A549 (cell line): ENCODE measurements at places on chromosomes 12 and 14.

- no peak for DNase-seq
Observed at GRCh38 chr12:49022558-49023178, 4.1 kb upstream of the PRKAG1 start.

DNA sequence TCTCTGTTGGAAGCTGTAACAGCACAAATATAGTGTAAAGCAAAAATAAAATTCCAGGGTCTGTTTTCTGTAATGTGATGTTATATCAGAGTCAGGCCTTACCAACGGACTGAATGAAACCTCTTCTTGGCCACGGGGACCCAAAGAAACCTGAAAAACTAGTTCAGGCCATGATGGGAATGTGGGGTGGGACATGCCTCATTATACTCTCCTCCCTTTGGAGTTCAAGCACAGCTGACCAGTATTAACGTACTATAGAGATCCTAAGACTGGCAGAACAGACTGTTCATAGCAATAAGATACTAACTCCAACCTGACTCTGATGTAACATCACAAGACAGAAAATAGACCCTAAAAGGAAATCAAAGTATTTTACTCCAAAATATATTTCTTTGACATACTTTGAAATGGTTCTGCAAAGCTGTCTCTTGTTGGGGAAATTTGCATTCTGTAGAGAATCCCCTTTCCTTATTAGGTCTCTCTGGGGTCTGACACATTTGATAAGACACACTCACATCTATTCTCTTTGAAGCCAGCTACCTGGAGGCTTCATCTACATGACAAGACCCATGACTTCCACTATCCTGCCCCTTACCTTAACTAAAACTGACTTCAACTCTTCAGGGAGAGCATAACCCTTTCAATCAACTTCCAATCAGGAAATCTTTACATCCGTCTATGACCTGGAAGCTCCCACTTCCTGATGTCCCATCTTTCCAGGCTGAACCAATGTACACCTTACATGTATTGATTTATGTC is 444.6 kb downstream of the SOX5 start:
- DNase-seq: no peak

DNA sequence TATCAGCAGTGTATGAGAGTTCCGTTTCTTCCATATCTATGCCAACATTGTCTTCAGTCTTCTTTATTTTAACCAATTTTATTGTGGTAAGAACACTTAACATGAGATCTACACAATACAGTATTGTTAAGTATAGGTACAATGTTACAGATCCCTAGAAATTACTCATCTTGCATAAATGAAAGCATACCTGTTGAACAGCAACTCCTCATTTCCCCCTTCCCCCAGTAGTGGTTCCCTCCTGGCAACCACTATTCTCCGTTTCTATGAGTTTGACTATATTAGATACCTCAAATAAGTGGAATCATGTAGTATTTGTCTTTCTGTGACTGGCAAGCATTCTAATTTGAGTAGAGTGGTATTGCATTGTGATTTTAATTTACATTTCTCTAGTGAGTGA is 150.5 kb downstream of the CRADD start:
- DNase-seq: no peak

GRCh38 chr12:26648584-26648983 is 184.4 kb downstream of the ITPR2 start:
- peak; percentile 8 for DNase-seq

GRCh38 chr12:54561164-54561563 is 11.8 kb downstream of the PDE1B start:
- no peak for DNase-seq

DNA sequence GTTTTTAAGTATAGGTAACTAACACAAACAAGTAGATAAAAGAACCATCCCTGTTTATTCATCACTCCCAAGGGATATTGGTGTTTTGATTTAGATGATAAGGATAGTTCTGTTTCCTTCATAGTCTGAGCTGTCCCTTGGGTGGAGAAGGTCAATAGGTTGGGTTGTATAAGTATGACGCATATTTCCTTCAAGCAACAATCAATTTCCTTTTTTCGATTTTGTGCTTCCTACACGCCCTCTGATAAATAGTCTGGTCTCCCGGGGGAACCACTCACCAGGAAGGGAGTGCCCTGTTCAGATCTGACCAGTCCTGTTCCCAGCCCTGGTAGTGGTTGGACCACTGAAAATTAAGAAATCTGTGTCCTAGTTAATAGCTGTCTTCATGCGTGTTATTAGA is 378.8 kb upstream of the FAR2 start:
- DNase-seq: peak; percentile 7

DNA sequence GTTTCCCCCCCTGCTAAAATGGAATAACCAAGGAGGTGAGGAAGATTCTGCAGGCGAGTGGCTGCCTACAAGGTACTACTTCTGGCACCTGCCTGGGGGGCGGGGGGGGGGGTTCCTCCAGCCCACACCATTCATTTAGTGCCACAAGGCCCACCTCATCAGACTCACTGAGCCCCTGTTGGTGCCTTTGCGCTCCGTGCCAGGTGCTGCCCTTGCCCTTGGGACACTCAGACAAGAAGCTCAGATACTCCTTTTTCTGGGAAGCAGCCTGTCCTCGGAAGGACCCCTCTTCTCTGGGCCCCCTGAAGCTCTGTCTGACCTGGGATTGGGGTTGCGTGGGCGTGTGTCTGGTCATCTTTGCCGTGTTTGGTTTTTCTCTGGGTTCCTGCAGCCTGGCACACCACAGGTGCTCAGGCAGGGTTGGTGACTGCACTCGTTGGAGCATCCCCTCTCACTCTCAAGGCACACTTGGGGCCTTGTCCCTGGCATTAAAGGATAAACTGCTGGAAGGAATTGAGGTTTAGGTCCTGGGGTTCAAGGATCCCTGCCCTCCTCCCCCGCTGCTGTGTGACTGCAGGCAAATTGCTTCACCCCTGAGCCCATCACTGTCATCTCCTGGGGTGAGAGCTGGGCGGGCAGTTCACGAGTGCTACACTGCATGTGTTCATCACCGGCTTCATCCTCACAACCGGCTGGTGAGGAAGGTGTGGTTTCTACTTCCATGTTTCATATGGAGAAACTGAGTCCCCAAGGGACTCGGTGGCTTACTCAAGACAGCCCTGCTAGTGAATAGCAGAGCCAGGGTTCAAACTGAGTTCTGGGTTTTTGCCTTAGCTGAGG is 16.9 kb downstream of the FAM222A start:
- no peak for DNase-seq

GRCh38 chr14:84535976-84536375 is 994.0 kb upstream of the FLRT2 start:
- no peak for DNase-seq

GRCh38 chr12:74945771-74946198 is 263.9 kb downstream of the KCNC2 start:
- peak; percentile 73 for DNase-seq

- no peak for DNase-seq
Observed at GRCh38 chr12:91388573-91388972, 206.0 kb upstream of the DCN start.

- DNase-seq: no peak
Observed at GRCh38 chr12:125804660-125805059, 739.4 kb downstream of the AACS start.

DNA sequence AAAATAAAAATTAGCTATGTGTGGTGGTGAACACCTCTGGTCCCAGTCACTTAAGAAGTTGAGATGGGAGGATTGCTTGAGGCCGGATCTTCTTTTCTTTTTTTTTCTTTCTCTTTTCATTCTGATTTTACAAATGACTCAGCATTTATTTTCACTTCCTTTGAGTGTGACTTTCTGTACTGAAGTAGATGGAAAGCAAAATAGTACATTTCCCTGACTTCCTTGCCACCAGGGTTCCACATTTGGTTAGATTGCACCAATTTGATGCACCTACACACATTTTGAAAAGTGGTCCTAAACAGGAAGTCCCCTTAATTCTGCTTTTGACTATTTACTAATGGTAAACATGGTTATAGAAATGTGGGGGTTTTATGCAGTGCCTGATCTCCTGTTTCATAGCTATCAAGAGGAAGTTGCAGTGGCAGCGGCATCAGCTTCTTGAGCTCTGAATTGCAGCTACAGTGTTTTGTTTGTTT is 13.0 kb upstream of the LEMD3 start:
- DNase-seq: no peak

DNA sequence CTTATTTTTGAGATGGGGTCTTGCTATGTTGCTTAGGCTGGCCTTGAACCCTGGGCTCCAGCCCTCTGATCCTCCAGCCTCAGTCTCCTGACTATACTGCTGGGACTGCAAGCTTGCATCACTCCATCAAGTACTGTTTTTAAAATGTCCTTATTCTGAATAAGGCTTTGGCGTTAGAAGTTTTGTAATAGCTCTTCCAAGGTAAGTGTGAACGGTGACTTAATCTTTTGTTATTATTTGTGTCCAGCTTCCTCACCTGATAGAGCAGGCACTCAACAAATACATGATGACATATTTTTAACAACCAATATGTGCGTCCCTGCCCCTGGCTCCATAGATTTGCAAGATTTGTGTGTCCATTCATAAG is 1.4 kb downstream of the C1RL start:
- no peak for DNase-seq

DNA sequence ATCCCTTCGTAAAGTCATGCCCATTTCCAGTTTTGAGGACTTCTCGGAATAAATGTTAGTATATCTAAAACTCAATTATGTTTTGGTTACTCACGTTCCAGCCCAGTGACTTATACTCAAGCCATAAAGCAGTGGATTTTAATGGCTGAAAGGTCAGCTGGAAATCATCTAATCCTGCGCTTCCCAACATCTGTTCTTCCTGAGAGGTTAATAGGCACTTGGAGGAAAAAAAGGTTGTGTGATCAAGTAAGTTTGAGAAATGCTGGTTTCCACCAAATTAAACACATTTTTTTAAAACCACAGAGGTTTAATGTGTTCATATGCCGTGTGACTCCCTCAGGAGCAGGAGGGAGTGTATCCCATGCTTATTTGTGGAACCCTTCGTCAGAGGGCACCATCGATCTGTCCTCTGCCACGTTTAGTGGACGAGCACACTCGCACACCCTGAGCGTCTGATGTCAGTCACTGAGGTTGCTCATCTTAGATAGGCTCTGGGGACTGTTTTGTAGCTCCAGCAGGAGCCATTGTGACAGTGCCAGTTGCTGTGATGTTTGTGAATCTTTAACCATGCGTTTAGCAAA is 41.4 kb downstream of the FBXL14 start:
- DNase-seq: no peak

GRCh38 chr12:131353826-131354225 is 357.1 kb upstream of the SFSWAP start:
- no peak for DNase-seq

DNA sequence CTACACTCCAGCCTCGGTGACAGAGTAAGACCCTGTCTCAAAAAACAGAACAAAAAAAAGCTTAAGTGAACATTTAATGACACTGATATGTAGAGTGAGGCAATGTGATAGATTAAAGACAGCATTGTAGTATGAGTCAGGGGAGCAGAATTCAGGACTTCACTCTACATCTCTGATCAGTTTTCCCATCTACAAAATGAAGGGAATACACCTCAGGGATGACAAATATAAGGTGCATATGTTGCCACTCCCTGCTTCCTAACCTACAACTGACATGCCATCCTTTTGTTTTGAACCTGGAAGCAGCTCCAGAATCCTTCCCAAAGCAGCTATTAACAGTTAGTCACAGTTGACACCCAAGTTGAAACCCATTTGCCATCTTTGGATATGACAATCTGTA is 30.9 kb upstream of the STRN3 start:
- DNase-seq: no peak

DNA sequence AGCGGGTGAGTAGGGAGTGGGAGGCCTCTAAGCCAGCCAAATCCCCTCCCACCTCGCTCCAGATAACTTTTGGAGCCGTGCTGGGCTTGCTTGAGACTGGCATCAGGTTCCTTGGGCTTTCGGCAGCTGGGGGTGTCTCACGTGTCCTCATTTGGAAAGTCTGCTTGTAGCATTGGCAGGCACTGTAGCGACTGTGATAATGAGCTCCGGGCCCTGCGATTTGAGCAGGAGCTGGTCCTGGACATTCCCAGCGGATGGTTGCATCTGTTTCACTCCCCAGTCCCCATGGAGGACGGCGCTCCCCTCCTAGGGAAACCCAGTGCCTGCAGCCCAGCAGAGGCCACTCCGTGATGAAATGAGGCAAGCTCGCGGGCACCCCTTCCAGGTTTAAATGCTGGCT is 49.4 kb downstream of the DGLUCY start:
- DNase-seq: no peak

DNA sequence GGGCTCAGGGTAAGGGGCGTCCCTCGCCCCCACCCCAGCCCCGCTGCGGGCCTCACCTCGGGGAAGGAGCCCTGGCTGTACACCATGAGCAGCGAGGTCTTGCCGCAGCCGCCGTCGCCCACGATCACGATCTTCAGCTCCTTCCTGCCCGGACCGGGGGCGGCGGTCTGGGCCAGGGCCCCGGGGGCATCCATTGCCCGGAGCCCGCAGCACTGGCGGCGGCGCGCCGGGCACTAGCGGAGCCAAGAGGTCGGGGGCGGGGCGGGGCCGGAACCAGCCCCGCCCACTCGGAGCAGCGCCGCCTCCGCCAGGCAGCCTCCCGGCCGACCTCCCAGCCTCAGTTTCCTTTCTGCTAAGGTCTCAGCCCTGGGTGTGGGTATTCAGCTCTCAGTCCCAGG is at the start of gene RHOF:
Gene RHOF (minus strand): TSS at position 249 of the 398 bp plus-strand sequence. CDS start 55 bp downstream, at position 194.
- no peak for DNase-seq

DNA sequence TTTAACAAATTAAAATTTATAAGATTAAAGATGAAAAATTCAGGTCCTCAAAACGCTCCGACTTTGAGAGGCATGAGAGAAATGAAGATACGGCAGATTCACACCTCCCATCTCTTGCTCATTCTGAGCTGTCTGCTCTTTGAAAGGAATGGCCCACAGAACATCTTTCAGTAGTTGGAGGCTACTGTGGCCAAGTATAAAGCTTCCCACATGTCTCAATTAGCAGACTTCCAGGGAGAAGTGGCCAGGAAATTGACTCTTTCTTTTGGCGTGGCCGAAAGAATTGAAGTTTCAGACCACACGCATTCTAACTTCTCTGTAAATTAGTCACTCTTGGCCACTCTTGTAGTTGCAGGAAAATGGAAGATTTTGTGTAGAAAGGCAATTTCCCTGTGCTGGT is 129.2 kb downstream of the DIP2B start:
- DNase-seq: no peak

GRCh38 chr14:76917158-76917596 is 91.0 kb downstream of the LRRC74A start:
- DNase-seq: peak; percentile 89

- DNase-seq: no peak
Observed at GRCh38 chr14:54140551-54140950, 183.9 kb upstream of the BMP4 start.

DNA sequence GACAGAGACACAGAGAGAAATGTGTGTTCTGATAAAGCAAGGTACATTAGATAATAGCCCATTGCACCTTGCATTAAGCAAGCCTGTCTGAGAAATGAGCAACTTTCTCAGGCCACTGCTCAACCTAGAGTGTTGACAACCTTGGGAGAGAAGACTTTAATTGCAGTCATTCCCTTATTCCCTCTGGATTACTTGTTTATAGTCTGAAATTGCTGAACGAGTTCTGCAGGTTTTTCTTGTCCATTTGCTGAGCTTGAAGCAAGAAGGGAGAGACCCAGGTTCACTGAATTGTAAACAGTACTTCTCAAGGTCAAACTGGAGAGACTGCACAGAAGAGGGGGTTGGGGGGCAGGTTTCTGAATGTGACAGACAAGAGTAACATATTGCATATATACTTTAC is 159.4 kb upstream of the PLEKHG7 start:
- DNase-seq: no peak

GRCh38 chr14:60089221-60089620 is 2.5 kb upstream of the PCNX4 start:
- no peak for DNase-seq
